Esophagus squamous epithelium (tissue), 5 donors: ENCODE measurements at places on chromosomes 1 and 21.
A peak's percentile ranks its signal among the peaks of the same experiment; 100 is the strongest.

DNA sequence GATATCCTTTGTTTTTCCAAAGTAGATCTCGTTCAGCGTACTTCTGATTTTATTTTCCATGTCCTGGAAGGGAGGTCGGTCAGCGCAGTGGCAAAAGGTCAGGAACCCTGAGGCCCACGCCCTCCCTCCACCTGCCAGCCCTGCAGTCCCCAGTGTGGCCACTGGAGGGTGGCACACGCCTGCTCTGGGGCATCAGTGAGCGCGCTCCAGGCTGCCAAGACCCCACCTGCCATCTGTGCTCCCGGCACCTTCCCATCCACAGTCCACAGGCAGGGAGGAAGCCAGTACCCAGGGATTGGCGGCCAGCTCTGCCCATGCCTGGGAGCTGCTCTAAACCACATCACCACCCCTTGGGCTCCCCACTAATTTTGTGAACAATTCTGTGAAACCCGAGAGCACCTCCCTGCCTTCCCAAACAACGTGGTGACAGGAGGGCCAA lies 32.3 kb downstream of the SLC66A1 start:
- H3K4me1 ChIP-seq, result peaks cover 25% of the 10 kb centered on the region
- no peak overlapping the region for H3K4me3 ChIP-seq
- H3K27ac ChIP-seq, result peak overlapping the region; percentile 49
- no peaks in the 10 kb centered on the region for H3K27me3 ChIP-seq
- H3K36me3 ChIP-seq, result peaks cover 27% of the 10 kb centered on the region
- no peak for DNase-seq

GRCh38 chr21:41222247-41223068 lies 54.5 kb downstream of the BACE2 start:
- H3K27me3 ChIP-seq, result no peaks in the 10 kb centered on the region
- no peaks in the 10 kb centered on the region for H3K36me3 ChIP-seq
- peaks cover 31% of the 10 kb centered on the region for H3K4me1 ChIP-seq
- H3K4me3 ChIP-seq, result no peak overlapping the region
- H3K27ac ChIP-seq, result no peak overlapping the region

GRCh38 chr1:55309053-55309452 lies 93.9 kb upstream of the USP24 start:
- H3K27me3 ChIP-seq, result no peaks in the 10 kb centered on the region
- H3K4me3 ChIP-seq, result no peak overlapping the region
- no peak overlapping the region for H3K27ac ChIP-seq
- H3K4me1 ChIP-seq, result peaks cover 14% of the 10 kb centered on the region

DNA sequence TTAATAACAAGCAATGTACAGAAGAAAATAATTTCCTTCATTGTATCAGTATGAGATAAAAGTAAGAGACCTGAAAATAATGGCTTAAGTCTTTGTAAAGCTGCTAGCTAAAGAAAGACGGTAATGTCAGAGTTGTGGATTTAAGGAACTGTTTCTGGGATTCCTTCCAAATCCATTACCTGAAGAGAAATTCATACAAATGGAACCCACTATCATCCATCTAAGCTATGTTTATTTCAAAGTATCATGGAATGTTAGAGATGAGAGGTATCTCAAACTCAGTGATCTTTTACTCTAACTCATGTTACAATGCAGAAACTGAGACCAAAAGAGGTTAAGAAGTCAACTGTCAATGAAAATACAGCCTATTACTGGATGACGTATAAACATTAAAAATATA lies 197.7 kb downstream of the DENND1B start:
- H3K36me3 ChIP-seq, result no peaks in the 10 kb centered on the region
- H3K4me3 ChIP-seq, result no peak overlapping the region
- no peak for DNase-seq
- no peaks in the 10 kb centered on the region for H3K4me1 ChIP-seq

- peak overlapping the region; percentile 66 for H3K27ac ChIP-seq
- no peaks in the 10 kb centered on the region for H3K36me3 ChIP-seq
- H3K4me3 ChIP-seq, result peak overlapping the region; percentile 60
- H3K27me3 ChIP-seq, result peaks cover 50% of the 10 kb centered on the region
- no peaks in the 10 kb centered on the region for H3K4me1 ChIP-seq
Observed at GRCh38 chr1:78491451-78492071, 787 bp downstream of the PTGFR start.

- no peak overlapping the region for H3K27ac ChIP-seq
- DNase-seq, result no peak
- no peaks in the 10 kb centered on the region for H3K4me1 ChIP-seq
- no peaks in the 10 kb centered on the region for H3K27me3 ChIP-seq
Observed at GRCh38 chr1:214031267-214031650, 43.5 kb downstream of the PROX1 start.

DNA sequence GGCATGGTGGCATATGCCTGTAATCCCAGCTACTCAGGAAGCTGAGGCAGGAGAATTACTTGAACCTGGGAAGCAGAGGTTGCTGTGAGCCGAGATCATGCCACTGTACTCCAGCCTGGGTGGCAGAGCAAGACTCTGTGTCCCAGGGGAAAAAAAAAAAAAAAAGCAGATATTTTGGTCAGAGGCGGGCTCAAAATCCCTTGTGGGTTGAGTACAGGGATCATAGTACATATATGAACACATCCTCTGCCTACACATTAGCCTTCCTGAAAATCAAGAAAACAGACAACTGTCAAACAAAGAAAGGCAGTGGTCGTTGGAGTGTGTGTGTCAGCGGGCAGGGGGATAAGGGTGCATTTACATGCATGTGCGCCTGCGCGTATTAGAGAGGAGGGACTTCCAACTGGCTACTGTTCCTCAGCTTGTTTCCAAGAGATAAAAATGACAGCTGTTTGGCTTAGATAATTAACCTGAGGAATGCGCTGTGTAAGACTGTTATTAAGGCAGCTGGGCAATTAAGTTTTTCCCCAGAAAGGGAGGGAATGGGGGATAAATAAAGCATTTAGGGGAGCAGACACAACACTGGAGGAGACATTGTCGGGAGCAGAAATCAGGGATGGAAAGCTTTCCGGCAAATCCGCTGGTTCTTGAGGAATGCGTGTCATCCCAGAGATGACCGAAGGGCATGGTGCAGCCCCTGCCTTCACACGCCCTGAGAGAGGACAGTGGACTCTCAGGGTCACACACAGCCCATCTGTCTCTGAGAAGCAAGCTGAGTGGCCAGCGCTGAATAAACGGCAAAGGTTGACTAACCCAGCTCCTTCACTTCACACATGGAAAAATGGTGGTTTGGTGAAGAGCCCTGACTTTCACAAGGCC lies 6.4 kb downstream of the LAMB3 start:
- DNase-seq, result no peak
- no peak overlapping the region for H3K4me3 ChIP-seq
- H3K27me3 ChIP-seq, result peaks cover 5% of the 10 kb centered on the region
- H3K4me1 ChIP-seq, result peaks cover 81% of the 10 kb centered on the region
- no peaks in the 10 kb centered on the region for H3K36me3 ChIP-seq

DNA sequence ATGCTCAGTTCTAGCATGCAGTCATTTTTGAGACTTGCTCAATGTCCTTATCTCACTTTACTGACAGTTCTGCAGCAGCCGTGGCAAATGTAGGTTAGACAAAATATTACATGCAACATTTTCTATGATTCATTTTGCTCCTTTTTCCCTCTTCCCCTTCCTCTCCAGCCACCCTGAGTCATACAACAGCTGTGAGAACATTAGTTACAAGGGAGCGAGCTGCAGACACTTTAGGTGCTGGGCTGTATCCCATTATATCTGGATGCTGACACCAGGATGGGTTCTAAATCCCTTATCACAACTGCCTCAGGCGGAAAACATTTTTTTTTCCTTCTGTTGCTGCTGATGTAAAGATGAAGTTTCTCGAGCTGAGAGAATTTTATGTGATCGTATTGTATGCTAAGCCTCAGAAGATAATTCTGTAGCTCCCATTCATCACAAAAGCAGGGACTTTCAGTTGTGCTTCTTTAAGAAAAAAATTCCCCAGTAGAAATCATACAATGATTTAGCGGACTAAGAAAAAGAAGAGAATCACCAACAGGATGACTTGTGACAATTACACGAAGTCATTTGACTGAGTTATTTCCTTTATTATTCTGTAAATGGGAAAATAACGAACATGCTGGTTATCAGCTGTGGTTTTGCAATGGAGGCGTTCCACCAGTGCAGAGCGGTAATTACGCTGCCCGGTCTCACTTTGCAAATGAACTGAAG lies 345.0 kb downstream of the DISC1 start:
- no peak overlapping the region for H3K27ac ChIP-seq
- no peaks in the 10 kb centered on the region for H3K4me1 ChIP-seq
- DNase-seq, result no peak
- no peak overlapping the region for H3K4me3 ChIP-seq
- H3K36me3 ChIP-seq, result no peaks in the 10 kb centered on the region
- H3K27me3 ChIP-seq, result no peaks in the 10 kb centered on the region

DNA sequence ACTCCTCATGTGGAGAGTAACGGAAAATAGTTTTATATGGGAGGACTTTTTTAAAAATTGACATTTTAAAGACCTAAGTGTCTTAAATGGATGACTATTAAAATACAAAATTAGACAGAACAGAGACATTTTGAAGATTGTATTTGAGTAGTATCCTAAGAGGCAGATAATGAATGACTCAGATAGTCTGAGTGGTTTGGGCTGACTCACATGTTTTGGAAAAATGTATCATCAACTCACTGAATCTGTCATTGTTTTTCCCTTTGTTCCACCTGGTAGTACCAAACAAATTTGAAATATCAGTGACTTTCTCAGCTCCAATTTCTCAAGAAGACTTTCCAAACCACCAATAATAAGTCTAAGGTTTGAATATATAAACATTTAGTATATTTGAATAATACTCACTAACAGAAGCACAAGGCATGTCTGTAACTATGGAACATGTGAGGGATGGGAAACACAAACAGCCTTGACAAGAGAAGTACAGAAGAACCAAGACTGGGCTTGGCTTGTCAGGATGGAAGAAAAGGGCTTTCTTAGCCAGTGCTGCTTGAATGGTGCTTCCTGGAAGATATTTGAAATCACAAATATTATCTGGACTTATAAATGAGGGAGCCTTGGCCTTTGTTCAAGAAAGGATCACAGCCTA lies 90.6 kb downstream of the SGIP1 start:
- H3K27ac ChIP-seq, result no peak overlapping the region
- no peak overlapping the region for H3K4me3 ChIP-seq

- H3K27ac ChIP-seq, result no peak overlapping the region
- DNase-seq, result no peak
- no peak overlapping the region for H3K4me3 ChIP-seq
- no peaks in the 10 kb centered on the region for H3K4me1 ChIP-seq
- H3K36me3 ChIP-seq, result no peaks in the 10 kb centered on the region
Observed at GRCh38 chr1:9039761-9040658, 13.8 kb upstream of the SLC2A7 start.

GRCh38 chr1:41394959-41395956 lies 34.0 kb downstream of the FOXO6 start:
- peaks cover 33% of the 10 kb centered on the region for H3K27me3 ChIP-seq
- peaks cover 42% of the 10 kb centered on the region for H3K4me1 ChIP-seq
- no peaks in the 10 kb centered on the region for H3K36me3 ChIP-seq
- no peak overlapping the region for H3K27ac ChIP-seq
- no peak for DNase-seq

DNA sequence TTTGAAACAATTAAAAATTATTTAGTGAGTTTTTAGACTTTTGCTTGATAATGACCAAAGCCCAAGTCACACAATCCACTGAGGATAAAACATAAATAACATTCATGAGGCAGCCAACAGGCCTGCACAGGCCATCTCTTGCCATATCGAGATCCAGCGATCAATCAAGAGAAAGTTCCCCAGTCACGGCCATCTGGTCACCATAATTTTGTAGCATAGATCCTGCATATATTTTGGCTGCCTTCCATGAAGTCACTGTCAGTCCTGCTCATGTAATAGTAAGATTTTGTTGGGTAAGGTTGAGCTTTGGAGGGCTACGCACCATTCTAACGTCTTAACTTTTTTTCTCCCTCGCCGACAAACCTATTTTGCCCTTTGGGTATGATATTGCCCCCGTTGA lies 17.5 kb downstream of the KPNA6 start:
- no peak overlapping the region for H3K27ac ChIP-seq
- no peaks in the 10 kb centered on the region for H3K36me3 ChIP-seq
- DNase-seq, result no peak
- peaks cover 4% of the 10 kb centered on the region for H3K4me1 ChIP-seq
- H3K27me3 ChIP-seq, result no peaks in the 10 kb centered on the region

GRCh38 chr1:179325836-179326235 lies 32.2 kb downstream of the SOAT1 start:
- peaks cover 29% of the 10 kb centered on the region for H3K36me3 ChIP-seq
- H3K4me3 ChIP-seq, result no peak overlapping the region
- no peaks in the 10 kb centered on the region for H3K27me3 ChIP-seq
- no peak overlapping the region for H3K27ac ChIP-seq

DNA sequence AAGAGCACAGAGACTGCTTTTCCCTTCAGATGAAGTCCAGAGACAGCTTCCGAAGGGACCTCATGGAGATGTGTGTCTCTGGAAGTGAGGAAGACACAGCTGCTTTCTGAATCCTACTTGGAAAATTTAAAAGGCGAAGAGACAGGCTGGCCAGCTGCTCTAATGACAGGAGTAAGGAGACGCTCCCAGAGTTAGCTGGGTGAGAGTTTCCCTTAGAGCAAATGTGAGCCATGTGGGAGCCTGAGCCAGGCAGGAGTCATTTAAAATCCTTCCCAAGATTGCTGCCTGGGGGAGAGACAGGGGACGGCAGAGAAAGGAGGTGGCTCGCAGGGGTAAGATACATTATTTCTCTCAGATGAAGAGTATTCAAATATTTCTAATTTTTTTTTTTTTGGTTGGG lies 53.1 kb downstream of the ZNF326 start:
- DNase-seq, result no peak
- H3K4me1 ChIP-seq, result no peaks in the 10 kb centered on the region
- no peaks in the 10 kb centered on the region for H3K36me3 ChIP-seq
- H3K27ac ChIP-seq, result no peak overlapping the region
- no peak overlapping the region for H3K4me3 ChIP-seq
- no peaks in the 10 kb centered on the region for H3K27me3 ChIP-seq

- no peaks in the 10 kb centered on the region for H3K36me3 ChIP-seq
- no peak overlapping the region for H3K27ac ChIP-seq
- H3K27me3 ChIP-seq, result no peaks in the 10 kb centered on the region
- no peak for DNase-seq
- H3K4me1 ChIP-seq, result peaks cover 98% of the 10 kb centered on the region
Observed at GRCh38 chr1:37853157-37853556, 6.2 kb downstream of the MTF1 start.

- DNase-seq, result no peak
- H3K4me1 ChIP-seq, result no peaks in the 10 kb centered on the region
- no peaks in the 10 kb centered on the region for H3K27me3 ChIP-seq
Observed at GRCh38 chr1:208278638-208279037, 34.5 kb upstream of the PLXNA2 start.

DNA sequence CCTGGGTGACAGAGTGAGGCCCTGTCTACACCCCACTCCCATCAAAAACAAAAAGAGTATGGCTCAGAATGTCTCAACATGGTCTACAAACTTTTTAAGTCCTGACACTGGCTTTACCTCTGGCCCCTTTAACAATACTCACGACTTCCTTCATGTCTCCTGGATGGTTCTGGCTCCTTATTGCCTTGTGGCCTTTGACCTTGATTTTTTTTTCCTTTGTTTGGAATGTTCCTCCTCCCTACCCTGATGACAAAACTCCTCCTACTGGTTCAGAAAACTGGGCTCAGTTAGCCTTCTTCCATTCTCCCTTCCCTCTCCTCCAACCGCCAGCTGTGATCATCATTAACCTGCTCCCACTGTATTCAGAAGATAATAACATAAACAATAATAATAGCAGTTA lies 4.6 kb upstream of the SOAT1 start:
- DNase-seq, result no peak
- H3K27me3 ChIP-seq, result no peaks in the 10 kb centered on the region
- H3K4me3 ChIP-seq, result no peak overlapping the region
- no peak overlapping the region for H3K27ac ChIP-seq
- no peaks in the 10 kb centered on the region for H3K36me3 ChIP-seq

- H3K4me1 ChIP-seq, result no peaks in the 10 kb centered on the region
- no peak for DNase-seq
- no peaks in the 10 kb centered on the region for H3K27me3 ChIP-seq
- peaks cover 12% of the 10 kb centered on the region for H3K36me3 ChIP-seq
Observed at GRCh38 chr1:150809651-150810050, 1.6 kb upstream of the CTSK start.
